Stimulated activated CD8-positive, alpha-beta memory T cell treated with anti-CD3 and anti-CD28 coated beads, Interleukin-2, amount 100 ng/mL, for 1 hour (primary cell): ENCODE measurements at places on chromosomes 6 and 20.

DNA sequence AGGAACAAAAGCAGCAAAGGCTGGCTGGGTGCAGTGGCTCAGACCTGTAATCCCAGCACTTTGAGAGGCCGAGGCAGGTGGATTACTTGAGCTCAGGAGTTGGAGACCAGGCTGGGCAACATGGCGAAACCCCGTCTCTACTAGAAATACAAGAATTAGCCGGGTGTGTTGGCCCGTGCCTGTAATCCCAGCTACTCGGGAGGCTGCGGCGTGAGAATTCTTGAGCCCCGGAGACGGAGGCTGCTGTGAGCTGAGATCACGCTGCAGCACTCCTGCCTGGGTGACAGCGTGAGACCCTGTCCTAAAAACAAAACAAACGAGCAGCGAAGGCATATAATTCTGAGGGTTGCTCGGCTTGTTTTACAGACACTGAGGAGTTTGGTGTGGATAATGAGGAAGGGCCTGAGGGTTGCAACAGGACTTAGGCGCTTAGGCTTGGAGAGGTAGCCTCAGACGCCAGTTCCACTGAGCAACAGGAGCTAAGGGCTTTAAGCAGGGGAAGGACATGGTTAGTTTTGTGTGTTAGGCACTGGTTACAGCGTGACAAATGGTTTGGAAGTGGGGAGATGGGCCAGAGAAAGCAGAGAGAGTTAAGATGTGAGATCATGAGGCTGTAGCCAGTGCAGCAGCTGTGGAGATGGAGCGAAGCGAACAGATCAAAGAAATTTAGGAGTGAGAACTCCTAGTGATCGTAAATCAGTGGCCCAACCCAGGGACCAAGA lies 1.2 kb downstream of the MYH7B start:
- no peak for DNase-seq

DNA sequence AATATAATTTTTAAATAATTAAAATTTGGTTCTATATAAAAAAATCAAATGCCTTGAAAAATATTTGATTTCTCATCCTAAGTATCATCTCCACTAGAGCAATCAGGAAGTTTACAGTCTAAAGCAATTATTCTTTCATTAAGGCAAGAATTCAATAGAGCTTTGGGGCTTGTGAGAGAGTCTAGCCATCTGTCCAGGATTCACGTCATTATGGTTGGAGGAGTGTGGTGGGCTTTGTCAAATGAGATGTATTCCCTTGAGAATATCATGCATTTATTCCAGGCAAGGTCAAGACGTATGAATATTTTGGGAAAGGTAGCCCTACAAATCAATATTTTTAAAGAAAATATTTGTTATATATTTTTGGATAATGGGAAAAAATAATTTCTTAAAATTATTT lies 132.4 kb downstream of the ELOVL4 start:
- no peak for DNase-seq

GRCh38 chr6:84082689-84083265 lies 49.2 kb downstream of the MRAP2 start:
- no peak for DNase-seq

- no peak for DNase-seq
Observed at GRCh38 chr6:135962731-135963130, 111.2 kb downstream of the PDE7B start.

GRCh38 chr20:63934271-63935068 lies 21.7 kb downstream of the UCKL1 start:
- DNase-seq, result no peak
